Stimulated activated CD8-positive, alpha-beta memory T cell treated with anti-CD3 and anti-CD28 coated beads, Interleukin-7, amount 100 ng/mL, for 1 hour (primary cell): ENCODE measurements at places on chromosomes 7 and 10.

DNA sequence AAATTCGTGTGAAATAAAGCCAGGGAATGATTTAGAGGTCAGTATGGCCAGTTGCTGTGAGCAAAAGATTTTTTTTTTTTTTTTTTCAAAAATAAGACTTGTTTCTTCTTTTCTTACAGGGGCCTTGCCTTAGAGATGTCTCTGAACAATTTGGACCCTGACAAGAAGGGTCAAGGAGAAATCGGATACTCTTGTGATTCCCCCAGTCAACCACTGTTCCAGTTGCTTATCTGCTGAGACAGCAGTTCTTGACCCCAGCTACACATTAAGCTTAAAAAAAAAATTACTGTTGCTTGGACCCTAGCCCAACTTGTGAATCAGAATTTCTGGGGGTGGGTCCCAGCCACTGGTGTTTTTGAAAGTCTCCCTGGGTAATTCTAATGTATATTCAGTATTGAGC, 12.0 kb upstream of the FMC1 start:
- no peak for DNase-seq

DNA sequence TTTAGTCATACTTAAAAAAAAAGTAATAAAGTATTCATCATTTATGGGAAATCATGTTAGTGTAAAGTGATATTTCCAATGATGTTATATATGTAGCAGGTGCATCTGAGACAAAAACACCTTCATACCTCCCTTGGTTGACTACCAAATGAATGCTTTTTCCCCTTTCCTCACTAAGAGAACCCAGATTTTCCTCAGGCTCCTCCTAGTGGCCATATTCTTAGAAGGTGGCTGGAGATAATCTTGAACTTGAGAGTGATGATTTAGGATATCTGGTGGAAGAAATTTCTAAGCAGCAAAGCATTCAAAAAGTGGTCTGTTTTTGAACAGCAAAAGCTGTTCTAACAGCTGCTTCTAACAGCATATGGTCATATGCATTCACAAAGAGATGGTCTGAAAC, 16.8 kb upstream of the DNAH11 start:
- DNase-seq = no peak

GRCh38 chr7:132295175-132295574, 281.1 kb downstream of the PLXNA4 start:
- DNase-seq = no peak

DNA sequence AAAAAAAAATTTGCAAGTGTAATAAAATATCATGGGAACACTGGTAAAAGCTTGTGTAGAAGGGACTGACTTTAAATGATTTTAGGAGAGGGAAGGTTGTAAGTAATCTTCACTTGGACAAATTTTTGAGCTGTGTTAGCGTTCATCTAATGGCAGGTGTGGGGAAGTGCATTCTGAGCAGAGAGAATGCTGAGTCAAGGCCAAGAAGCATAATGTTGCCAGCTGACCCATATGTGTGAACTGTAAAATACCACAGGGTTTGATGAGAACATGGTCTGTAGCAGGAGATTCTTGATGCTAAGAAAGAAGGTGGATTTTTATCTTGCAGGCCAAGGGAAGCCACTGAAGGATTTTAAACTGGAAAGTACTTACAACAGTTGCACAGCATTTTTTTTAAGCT, 98.2 kb upstream of the ZNF32 start:
- DNase-seq = no peak

DNA sequence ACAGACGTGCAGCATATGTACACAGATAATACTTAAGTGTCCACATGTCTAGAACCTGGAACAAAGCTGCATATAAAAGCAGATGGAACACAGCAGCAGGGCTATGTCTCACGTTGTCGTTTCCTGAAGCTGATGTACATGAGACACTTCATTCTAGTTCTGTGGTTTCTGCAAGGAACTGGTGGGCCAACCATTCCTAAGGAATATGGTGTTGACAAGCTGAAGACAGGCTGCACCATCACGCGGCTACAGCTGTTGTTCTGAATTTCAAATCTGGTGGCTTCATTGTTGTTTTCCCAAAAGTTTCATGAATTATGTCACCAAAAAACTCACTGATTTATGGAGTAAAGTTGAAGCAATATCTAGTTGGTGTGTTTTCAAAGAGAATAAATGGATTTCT, 33.7 kb downstream of the PRKAG2 start:
- DNase-seq = no peak

GRCh38 chr7:36264123-36264801, 111.2 kb downstream of the EEPD1 start:
- DNase-seq = no peak

DNA sequence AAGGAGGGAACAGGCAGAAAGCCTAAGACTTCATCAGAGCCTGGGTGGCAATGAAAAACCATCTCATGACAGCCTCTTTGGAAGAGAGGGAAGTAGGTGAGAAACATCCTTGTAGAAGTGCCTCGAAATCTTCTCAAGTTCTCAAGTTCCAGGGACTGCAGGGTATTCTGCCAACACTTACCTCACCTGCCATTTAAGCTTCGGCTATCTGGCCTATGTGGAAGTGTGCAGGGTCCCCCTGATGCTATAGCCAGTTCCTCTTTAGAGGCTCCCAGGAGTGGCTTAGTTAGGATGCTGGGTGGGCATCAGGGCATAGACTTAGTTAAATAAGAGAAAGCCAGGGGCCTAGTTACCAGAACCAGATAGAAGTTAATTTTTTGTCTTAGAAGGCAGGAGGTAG, 27.0 kb downstream of the ABCC2 start:
- DNase-seq = no peak

DNA sequence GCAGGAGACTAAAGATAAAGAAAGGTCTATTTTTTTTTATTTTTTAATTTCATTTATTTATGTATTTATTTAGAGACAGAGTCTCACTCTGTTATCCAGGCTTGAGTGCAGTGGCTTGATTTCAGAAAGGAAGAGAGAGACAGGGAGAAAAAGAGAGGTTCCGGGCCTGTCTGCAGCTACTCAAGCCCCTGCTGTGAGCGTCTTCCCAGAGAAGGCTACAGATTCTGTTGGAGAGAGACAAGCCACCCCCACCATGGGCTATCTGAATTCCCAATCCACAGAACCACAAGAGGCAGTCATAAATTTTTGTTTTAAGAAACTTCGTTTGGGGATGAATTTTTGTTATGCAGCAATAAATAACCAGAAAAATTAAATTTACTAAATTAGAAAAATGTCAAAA, 68.1 kb downstream of the CALN1 start:
- DNase-seq = no peak

GRCh38 chr7:101915000-101915399, 97.6 kb downstream of the CUX1 start:
- no peak for DNase-seq

- DNase-seq = no peak
Measured at GRCh38 chr10:47359626-47360418, 11.7 kb downstream of the RBP3 start.

DNA sequence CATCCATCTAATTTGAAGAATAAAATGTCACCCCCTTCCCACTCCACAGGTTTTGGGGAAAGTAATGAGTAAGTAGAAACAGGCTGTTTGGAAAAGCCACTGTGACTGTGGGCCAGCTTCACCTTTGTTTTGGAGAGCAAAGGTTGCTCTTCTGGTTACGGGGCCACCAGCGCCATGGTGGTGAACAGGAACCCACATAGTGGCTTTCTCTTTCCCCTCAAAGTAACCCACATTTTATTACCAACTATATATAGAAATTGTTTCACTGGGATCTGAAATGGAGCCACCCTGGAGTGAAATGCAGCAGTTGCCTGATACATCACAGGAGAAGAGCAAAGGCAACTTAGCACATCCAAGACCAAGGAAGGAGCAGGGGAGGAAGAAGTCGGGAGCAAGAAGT, 112.3 kb upstream of the EFCAB10 start:
- no peak for DNase-seq

DNA sequence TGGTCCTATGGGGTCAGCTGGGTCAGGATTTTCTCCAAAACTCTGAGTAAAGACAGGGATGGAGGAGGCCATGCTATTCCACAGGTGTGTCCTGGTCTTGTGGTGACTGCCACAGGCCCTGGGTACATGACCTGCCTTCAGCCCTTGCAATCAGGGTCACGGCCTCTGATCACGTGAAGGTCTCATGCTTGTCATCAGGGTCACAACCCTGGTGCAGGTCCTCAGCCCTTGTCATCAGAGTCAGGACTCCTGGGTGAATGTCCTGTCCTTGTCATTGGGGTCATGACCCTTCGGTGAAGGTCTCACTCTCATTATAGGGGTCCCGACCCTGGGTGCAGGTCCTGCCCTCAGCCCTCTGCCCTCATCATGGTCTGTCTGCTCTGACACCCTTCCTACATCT, 21.9 kb upstream of the TBRG4 start:
- DNase-seq = no peak

DNA sequence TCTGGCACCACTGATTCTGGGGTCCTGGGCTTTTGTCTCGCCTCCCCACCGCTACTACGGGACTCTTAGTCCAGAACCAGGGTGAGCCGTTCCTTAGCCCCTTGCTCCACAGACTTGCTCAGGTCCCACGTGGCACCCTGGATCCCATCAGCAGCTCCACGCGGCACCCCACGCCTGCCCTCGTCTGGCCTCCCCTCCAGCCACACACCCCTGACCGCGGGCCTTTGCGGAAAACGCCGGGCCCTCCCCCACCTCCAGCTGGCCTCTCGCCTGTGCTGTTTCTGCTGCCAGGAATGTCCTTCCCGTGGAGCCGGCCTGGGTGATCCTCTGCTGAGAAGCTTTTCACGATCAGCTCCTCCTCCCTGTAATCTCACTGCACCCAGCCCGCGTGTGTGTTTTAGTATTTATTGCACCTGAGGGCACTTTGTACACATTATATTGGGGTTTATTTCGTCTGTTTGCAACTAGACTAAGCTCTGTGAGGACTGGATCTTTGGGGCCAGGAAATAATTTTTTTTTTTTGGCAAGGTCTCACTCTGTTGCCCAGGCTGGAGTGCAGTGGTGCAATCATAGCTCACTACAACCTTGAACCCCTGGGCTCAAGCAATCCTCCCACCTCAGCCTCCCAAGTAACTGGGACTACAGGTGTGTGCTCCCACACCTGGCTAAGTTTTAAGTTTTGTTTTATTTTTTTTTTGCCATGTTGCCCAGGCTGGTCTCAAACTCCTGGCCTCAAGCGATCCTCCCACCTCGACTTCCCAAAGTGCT, 10.5 kb upstream of the TTYH3 start:
- DNase-seq = no peak

- no peak for DNase-seq
Measured at GRCh38 chr7:118202061-118202460, 18.1 kb downstream of the LSM8 start.

DNA sequence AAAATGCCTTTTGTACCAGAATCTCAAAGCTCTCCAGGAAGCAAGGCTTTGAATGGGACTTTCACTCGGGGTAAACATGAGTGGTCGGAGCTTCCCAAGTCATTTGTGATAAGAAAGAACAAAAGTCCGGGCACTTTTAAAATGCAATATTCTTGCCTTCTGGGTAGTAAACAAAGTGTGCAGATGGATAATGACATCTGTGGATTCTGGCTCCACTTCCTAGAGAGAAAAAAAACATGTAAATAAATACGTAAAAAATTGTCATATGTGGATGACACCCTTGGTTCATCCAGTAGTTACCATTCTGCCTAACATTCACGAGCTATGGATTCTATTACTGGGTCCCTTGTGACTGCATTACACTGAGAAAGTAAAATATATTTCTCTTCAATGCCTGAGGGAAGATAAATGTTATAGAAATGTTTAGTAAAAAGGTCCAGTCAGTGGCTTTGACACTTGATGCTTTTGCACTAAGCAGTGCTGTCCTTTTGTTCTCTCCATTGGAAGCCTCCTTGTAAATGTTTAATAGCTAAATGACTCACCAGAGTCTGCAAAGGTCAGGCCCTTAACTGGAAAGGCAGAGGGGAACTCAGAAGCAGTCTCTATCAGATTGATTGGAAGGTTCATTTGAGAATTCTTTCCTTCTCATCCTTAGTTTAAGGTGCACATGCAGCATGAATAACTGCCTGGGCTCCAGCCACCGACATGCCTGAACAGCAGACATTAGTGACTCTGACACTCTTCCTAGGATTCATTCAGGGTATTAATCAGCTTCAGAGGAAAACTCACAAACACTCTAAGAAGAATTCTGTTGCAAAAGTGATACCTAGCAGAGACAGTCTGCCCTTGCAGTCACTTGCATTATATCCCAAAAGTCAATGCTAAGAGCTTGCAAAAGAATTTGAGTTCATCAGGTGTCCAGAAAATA, 11.7 kb upstream of the EDRF1 start:
- no peak for DNase-seq

DNA sequence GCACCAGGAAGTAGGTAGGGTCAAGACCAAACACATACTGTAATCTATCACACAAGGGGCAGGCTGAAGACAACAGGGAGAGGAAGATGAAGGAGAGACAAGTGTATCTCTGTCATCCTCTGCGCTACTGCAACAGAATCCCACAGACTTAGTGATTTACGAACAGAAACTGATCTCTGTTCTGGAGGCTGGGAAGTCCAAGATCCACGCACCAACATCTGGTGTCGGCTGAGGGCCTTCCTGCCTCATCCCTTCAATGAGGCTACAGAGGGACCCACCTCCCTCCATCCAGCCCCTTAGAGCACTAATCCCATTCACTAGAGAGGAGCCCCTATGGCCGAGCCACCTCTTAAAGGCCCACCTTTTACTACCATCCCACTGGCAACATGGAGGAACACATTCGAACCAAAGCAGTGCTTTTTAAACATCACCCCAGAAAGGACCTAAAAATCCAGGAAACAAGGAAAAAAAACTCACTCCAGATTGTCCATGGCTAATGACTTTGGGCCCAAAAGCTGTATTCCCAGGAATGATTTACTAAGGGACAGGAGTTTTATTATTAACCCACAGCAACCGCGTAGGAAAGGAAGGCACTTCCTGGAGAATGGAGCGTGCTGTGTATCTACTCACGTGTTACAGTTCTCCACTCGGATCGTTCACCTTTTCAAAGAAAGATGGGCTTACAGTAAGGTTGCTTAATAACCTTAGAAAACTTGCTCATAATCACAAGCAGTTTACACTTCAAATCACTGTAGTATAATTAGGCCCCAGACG, 4.2 kb downstream of the BNIP3 start:
- DNase-seq = no peak

DNA sequence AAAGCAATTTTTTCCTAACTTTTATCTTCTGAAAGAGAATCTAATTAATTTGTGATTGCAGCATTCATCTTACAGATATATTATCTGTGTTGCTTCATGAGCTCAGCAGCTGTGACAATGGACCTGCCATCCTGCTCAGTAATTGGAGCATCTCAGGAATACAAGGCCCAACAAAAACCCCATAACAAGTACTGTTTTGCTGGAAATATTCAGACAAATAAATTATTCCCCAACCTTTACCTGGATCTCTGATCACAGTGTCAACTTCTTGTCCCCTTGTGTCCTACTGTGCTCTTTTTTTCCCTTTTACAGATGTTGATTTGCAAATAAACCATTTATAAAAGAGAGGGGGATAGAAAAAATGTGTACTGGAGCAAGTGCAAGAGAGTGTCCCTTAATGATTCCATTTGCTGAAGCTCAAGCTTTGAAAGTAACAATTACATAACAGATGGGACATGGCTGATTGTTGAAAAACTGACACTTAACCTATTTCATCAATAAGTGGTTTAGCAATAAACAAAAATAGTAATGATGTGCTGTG, 1063.4 kb upstream of the GHITM start:
- DNase-seq = no peak

GRCh38 chr10:31010062-31010461, 21.6 kb downstream of the ZNF438 start:
- no peak for DNase-seq

- no peak for DNase-seq
Measured at GRCh38 chr7:149369497-149369896, 91.4 kb downstream of the ZNF777 start.
